Transverse colon (tissue), 4 donors: ENCODE measurements at places on chromosomes 13 and 19. TPM values are rescaled to one million over a fixed set of nuclear protein-coding genes. Genes with fewer than 3 reads are reported as not detected.

- DNase-seq = no peak
Observed at GRCh38 chr19:7912697-7913564, 1.7 kb upstream of the TGFBR3L start.

DNA sequence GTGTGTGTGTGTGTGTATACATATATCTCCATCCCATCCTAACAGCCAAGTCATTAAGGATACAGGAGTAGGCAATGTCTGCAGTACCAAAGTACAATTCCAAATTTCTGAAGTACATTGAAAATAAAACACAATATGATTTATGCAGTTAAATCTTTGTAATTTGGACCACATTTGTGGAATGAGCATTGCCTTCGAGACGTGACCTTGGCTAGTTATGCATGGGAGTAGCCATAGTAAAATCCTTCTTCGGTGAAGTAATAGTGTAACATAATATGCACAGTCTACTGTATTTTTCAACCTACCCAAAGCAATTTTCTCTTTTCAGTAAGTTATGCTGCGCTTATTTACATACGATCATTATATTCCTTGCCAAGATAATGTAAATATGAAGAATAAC is 665.7 kb upstream of the GPC6 start:
- DNase-seq = no peak

GRCh38 chr13:94292323-94292640 is 187.2 kb downstream of the DCT start:
- no peak for DNase-seq

- DNase-seq = no peak
Observed at GRCh38 chr13:100128373-100128772, 39.5 kb downstream of the PCCA start.

DNA sequence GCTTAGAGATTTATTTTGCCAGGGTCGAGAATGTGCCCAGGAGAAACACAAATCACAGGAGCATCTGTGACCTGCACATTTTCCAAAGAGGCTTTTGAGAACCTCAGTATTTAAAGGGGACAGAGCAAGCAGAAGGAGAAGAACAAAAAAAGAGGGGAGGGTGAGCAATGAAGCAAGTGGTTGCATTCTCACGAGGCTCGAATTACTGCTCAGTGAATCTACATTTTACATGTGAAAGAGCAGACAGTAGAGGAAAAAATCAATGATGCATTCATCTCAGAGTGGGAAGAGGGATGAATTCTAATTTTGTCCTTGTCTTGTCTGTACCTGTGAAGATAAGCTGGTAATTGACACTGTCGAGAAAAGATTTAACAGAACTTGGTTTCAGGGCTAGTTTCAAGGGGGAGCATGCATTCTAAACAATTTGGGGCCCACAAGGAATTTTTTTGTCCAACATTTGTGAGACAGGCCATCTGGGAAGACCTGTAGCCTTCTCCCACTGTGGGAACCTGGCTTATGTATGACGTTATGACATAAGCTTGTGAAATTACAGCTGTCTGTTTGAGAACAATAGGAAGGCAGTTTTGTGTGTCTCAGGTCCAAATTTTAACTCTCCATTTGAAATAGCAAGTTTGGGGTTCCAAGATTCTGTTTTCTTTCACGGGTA is 855.1 kb downstream of the SLITRK5 start:
- no peak for DNase-seq

DNA sequence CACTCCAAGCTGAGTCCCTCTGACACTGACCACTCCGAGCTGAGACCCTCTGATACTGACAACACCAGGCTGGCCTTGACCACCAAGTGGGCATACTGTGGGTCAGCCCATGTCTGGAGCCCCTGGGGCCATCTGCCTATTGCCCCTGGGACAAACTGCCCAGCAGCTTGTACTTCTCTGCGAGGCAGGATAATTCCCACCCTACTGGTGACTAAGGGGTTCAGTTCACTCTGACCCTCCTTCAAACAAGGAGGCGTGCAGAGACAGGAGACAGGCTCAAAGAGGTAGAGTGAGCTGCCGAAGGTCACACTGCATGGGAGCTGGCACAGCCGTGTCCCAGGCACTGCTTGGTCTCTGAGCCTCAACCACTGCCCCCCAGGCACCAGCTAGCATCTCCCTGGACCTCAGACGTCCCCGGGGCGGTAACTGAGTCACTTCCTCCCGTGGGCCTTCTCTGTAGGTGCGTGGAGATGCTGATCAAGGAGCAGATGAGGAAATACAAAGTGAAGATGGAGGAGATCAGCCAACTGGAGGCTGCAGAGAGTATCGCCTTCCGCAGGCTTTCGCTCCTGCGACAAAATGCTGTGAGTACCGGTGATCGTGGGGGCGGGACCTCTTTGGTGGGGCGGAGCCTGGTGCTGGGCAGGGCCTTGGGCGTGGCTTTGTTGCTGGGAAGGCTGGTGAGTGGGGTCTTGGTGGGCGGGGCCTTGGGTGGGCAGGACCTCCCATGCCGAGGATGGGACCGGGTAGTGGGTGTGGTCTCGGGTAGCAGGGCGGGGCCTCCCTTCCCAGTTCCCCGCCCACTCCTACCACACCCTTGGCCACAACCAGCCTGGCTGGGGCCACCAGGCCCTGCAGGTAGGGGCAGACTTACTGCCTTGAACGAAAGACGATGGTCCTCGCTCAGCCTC is 5.8 kb upstream of the USE1 start:
- peak; percentile 69 for DNase-seq

DNA sequence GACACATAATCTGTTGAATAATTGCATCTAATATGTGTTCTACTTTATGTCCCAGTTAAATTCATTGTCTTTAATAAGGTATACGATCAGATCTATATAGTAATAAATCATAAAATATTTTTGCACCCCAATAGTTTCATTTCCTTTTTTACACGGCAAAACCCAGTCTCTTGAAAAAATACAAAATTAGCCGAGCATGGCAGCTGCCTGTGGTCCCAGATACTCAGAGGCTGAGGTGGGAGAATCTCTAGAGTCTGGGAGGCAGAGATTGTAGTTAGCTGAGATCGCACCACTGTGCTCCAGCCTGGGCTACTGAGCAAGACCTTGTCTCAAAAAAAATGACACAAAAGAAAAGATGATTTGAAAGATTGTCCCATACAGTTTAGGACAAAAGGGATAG is 52.3 kb upstream of the PARP4 start:
- DNase-seq = no peak

Gene TLE6
- total RNA-seq = not detected
